ENCODE measurements at places on chromosomes 12 and 14.

DNA sequence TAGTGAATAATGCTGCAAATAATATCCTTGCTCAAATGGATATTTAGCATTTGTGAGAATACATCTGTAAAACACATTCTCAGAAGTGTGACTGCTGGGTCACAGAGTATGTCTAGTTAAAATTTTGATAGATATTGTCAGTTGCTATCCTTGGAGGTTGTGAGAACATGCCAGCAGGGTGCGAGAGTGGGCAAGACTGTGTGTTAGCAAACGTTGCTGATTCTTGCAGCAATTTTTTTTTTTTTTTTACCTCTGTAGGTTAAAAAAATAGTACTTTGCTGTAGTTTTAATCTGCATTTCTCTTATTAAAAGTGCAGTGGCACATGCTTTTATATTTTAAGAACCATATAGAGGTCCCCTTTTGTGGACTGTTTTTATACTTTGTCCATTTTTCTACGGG, 4.5 kb upstream of the NYNRIN start:
- DNase-seq: no peak

DNA sequence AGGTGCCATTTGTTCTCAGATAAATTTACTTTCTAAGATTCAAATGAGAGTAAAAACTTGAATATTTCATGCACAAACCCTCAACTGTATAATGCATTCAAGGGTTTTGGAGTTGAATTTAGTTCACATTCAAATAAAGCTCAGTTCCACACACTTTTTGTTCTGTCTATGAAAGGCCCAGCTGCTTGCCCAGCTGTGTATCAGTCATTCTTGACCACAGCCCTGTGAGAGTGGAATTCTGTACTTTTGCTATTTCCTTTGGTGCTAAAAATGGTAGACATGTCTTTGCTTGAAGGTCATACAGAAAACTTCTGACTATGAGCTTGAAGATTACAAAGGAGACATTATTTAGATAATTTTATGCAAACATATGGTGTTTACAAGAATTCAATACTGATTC, 110.4 kb downstream of the KCNC2 start:
- DNase-seq: no peak

GRCh38 chr14:103887170-103887501, 39.8 kb upstream of the PPP1R13B start:
- no peak for DNase-seq

GRCh38 chr12:4891866-4892265, 17.8 kb upstream of the KCNA1 start:
- DNase-seq: no peak

GRCh38 chr12:30996255-30996654, 69.7 kb downstream of the TSPAN11 start:
- no peak for DNase-seq

DNA sequence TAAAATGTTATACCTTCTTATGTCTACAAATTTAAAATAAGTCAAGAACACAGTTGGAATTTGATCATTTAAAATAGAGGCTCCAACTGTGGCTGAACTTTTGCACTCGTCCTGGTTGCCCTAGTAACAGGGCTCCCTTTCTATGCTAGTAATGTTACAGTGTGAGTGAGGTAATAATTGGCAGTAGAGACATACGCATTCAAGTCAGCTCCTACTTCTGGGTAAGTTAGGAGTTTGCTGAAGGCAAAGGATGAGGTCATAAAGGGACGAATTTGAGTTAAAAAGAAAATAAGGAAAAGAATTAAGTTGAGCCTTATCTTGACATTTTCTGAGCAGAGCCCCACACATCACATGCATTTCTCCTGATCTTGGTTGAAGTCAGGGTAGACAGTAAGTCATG, 129.1 kb downstream of the TMEM117 start:
- no peak for DNase-seq

DNA sequence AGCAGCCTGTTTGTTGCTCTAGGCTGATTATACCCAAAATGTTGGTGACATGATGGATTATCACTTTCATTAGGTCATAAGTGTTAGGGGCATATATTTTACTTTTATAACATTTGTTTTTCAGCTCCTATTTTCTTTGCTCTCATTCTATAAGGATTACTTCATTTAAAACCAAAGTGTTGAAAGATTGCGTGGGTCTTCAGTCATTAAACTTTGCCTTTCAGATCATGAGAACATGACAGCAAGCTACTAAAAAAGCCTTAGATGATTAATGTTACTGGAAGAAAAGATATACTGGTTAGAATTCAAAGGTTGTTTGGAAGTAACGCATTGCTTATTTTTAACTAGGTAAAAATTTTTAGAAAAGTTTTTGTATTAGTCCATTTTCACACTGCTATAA, 156.8 kb downstream of the ERC1 start:
- no peak for DNase-seq

DNA sequence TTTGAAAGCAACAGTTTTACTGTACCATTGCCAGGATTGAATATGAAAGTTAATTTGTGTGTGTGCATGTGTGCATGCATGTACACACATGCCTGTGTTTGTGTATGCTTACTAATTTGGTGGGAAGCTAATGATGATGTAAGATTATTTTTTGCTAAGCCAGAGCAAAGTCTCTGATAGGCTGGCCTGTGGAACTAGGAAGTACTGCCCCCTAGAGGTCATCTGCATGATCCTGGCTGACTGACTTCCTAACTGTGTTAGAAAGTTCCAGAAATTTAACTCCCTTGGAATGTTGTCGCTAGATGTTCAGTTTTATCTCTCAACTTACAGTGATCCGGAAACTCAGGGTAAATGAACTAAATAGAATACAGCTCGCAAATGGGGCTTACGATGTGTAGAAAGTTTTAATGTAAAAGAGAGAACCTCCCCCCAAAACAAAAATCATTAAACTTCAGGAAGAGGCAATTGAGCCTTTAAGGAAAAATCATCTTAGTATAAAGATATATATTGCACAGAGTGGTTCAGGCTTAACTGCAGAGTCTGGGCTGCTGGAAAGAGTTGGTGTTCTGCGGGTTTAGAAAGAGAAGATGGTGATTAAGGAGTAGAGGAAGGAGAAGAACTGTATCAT, 34.3 kb upstream of the SLC38A1 start:
- no peak for DNase-seq

- DNase-seq: no peak
Observed at GRCh38 chr12:76375939-76376338, 27.7 kb upstream of the BBS10 start.

DNA sequence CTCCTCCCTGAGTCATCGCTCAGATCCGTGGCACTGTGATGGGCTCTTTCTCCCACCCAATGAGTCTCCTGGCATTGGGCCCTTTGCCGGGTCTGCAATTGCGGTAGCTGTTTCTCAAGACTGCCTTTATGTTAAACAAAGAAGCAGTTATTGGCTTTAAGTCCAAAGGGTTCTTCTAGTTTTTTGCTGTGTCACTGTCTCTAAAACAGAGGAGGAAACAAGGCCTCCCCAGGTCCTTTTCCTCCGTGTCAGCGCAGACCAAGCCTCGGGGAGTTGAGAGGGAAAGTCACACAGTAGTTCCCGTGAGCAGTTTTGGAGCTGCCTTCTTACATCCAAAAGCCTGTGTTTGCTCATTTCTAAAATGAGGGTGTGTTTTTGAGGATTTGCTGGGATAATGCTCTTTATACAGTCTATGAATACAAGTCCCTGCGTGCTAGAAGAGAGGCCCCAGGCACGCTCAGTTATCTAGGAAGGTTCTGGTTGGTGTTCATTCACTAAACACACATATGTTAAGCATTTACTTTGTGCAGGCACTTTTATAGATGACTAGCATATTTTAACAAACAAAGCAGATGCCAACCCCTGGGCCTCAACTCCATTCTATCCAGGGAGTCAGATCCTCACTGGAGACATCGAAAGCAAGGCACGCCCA, 126.0 kb upstream of the PZP start:
- DNase-seq: no peak

- DNase-seq: no peak
Observed at GRCh38 chr12:124390442-124391097, 95.7 kb downstream of the RFLNA start.

DNA sequence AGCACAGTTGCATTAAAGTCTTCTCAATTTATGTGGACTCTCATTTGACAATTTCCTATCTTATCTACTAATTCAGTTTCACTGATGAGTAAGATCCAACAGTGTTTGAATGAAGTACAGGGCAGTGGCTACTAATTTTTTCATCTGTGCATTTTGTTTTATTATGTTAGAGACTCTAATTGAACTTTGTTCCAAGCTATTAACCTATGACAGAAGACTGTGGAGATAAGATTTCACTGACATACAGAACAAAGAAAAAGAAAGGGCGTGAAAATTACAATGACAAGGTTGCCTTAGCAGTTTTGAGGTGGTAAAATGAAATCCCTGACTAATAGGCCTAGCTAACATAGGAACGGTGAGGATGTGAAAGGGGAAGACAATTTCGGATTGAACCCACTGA, 153.2 kb upstream of the SOX5 start:
- DNase-seq: no peak

DNA sequence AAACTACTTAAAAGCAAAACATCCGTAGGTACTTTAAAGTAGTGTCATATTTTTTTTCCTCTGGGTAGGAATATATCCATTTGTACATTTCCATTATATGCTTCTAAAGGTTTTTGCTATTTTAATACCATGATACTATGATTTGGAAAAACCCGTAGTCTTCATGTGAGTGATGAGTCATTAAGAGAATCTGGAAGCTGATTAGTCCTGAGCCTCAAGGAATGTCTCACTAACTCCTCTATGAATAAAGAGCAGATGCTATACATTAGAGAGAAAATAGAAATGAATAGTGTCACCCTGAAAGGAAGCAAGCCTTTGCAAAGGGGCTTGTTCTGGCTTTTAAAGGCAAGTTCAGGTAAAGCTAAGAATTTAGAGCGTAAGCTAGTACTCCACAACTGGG, 432.1 kb downstream of the CCDC91 start:
- no peak for DNase-seq

DNA sequence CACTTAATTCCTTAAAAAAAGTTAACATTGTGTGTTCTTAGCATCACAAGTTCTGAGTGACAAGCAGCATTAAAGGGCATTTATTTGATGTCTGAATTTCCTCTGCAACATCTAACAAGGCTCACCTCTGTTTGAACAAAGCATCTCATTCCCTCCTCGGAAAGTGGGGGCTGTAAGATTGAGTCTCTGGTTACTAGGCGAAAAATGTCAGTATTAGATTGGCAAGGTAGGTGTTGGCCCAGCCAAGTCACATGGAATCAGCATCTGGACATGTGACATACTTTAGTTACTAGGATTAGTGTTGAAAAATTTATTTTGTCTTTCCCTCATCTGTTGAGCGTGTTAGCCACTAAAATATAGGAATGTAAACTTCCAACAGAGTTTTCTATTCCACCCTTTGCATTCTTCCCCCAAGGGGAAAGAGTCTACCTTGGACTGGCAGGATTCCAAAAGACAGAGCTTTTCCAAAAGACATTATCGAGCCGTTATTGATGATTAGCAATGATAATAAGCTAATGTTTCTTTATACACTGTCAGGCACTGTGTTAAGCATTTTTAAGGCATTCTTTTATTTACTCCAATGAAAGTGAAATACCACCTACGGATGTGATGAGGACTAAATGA, 194.9 kb upstream of the BTG1 start:
- DNase-seq: no peak

- DNase-seq: no peak
Observed at GRCh38 chr12:116361414-116362223, 84.1 kb upstream of the MED13L start.

GRCh38 chr12:47222520-47223030, 142.8 kb upstream of the AMIGO2 start:
- DNase-seq: no peak

DNA sequence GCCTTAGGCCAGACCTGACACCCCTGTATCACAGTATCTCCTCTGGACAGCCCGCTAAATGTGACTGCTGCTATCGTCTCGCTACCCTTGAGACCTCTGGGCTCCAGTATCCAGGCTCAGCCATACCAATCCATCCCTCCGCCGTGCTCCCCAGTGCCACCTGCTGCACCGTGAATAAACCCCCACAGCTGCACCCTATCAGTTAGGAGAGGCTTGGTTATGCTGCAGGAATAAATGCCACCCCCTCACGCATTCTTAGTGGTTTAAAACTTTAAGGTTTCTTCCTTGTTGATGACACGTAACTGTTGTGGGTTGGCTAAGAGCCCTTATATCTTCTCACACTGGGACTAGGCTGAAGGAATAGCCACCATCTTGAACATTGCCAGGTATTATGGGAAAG, 12.1 kb downstream of the CCDC63 start:
- DNase-seq: no peak

DNA sequence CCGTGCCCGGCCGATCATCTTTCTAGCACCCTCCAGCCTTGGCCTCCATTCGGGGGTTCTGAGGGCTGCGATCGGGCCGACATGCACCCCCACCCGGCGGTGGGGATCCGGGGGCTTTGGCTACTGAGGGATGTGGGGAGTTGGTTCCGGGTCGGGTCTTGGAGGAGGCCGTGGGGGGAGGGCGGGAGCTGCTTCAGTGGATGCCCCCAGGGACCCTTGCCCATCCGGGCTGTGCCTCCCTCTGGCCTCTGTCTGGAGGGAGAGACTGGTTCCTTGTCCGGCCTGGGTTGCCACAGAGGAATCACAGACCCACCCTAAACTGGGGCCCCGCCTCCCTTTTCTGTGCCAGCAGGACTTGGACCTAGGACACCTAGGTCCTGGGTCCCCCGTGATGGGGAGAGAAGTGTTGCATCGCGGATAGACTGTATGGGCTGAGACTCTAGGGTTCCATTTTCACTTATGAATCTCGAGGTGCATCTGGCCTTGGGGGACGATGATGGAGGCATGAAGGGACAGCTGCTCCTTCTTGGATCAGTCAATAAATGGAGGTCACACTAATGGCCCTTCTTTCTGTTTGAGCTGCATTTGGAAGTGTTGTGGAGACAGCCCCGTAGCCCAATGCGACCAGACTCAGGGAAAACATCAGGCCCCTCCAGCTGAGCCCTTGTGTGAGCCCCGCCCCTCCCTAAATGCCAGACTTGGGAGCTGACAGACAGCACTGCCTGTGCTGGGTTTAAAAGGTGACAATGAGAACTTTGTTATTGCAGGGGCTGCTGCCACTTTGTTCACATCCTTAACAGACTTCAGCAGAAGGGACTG, 577 bp downstream of the DTX3 start:
- DNase-seq: no peak

GRCh38 chr14:31962920-31963319, 114.2 kb upstream of the ARHGAP5 start:
- no peak for DNase-seq

DNA sequence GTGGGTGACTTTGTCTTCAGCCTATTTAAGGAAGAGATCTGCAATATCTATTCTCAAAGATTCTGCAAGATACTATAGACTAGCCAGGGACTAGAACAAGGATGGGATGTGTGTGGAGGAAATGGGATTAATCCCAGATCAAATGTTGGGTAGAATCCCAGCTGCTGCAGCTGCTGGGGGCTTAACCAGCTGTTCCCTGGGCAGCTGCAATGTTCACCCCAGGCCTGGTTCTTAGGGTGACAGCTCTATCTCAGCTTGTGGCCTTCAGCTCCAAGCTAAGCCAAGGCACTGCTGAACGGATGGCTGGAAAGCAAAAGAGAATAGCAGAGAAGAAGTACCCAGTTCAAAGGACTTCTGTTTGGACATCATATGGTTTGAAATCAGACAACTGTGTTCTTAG, 10.0 kb upstream of the RHEBL1 start:
- DNase-seq: no peak

- no peak for DNase-seq
Observed at GRCh38 chr14:55913324-55914025, 204.7 kb upstream of the PELI2 start.

- no peak for DNase-seq
Observed at GRCh38 chr12:73547421-73547820, 990.2 kb upstream of the ATXN7L3B start.

GRCh38 chr14:90678846-90679362, 137.3 kb downstream of the TTC7B start:
- DNase-seq: no peak
